Hematopoietic multipotent progenitor cell treated with erythropoietin and hydrocortisone succinate and interleukin-3 and kit ligand, for 4 days (in vitro differentiated cells): ENCODE measurements at places on chromosomes 1 and 21.
A peak's percentile ranks its signal among the peaks of the same experiment; 100 is the strongest.

DNA sequence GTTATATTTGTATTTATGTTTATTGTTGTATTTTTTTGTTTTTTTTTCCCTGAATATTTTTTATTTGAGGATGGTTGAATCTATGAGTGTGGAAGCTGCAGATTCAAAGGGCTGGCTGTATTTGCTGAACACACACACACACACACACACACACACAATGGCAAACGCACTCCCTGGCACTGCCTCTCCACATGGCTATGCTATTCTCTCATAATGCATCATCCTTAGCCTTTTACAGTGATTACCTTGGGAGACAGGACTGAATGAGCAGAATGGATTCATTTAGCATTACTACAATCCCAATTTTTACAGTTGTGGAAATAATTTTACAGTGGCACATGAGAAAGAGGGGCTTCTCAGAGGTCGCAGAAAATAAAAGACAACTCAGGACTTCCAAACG is 390.1 kb downstream of the PCP4 start:
- DNase-seq: no peak

DNA sequence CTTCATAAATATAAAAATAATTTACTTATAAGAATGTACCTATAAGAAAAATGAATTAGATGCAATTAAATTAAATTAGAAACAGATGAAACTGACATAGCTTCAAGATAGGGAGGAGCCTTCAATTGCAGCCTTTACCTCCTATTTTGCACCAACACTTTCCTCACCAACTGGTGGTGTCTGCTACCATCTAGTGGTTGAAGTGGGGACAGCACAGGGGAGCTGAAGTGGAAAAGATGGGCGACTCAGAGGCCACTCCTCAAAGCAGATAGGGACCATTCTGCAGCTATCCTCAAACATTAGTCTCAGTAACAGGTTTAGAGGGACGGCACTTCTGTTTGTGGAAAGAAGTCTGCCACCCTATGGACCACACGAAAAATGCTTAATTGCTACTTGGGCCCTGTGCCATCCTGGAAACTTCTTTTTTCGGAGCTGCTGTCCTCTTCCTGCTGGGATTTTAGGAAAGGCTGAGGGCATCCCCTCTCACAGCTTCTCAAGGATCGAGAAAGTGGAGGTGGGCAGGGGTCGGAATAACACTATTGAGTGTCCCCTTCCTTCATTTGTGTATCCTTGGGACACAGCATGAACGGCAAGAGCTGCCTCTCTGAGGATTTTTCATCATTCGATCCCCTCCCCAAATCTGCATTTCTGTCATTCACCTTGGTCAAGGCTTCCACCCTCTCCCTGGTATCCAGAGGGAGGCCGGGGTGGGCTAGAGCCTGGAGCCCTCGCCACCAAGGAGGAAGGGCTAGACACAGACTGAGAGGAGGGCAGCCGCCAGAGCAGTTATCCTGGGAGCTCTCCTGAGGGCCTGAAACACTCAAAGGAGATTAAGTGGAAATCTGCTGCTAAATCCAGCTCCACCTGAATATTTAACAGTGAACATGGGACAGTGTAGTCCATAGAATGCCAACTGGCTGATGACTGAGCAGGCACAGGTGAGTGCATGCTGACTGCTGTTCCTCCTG is 9.6 kb downstream of the PROK1 start:
- DNase-seq: peak; percentile 93

GRCh38 chr1:41348394-41348793 is 12.8 kb upstream of the FOXO6 start:
- DNase-seq: no peak

- peak; percentile 84 for DNase-seq
Observed at GRCh38 chr1:247487057-247487456, 29.2 kb upstream of the OR2B11 start.

DNA sequence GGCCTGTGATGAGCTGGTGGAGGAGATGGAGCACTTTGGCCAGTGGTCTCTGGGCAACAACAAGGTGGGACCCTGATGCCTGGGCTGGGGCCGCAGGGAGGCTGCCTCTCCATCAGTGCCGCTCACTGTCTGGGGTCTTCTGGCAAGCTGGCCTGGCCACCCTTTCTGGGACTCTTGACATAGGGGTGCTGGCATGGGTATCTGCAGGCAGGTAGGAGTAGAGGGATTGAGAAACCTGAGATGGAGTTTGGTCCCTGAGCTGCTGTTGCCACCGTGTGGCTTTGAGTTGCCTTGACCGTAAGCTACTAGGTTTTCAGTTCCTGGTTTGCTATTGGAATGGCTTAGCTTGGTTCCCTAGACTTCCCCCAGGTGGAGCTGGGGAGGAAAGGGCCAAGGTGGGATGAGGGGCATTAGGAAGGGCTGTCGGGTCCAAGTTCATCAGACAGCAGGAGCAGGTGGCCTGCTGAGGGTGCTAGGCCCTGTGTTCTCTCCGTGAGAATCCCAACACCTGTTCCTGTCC is 13.2 kb upstream of the MFN2 start:
- DNase-seq: peak; percentile 65

GRCh38 chr1:46492871-46493270 is 3.2 kb downstream of the DMBX1 start:
- no peak for DNase-seq

DNA sequence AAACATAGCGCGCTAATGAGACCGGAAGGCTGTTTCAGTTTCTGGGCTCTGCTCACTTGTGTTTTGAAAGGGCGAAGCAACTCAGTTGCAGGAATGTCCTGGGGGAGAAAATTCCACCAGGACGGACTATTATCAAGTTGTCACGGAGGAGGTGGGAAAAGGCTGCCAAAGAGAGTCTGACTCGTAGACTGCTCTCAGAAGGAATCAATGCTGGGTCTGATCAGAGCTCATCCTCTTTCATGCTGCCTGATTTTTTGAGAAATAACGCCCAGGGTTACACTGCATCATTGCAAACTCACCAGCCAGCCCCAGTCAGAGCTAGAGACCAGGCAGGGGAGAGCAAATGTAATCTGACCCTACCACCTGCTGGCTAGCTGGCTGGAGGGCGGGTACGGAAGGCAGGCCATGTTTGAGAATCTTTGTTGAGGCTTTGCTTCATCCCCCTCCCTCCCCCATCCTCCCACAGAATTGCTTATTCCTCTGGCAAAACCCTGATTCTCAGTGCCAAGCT is 36.4 kb upstream of the BCL9 start:
- DNase-seq: no peak

- peak; percentile 66 for DNase-seq
Observed at GRCh38 chr1:8660411-8660828, 157.0 kb downstream of the RERE start.

- no peak for DNase-seq
Observed at GRCh38 chr1:168897249-168897648, 168.2 kb upstream of the DPT start.

DNA sequence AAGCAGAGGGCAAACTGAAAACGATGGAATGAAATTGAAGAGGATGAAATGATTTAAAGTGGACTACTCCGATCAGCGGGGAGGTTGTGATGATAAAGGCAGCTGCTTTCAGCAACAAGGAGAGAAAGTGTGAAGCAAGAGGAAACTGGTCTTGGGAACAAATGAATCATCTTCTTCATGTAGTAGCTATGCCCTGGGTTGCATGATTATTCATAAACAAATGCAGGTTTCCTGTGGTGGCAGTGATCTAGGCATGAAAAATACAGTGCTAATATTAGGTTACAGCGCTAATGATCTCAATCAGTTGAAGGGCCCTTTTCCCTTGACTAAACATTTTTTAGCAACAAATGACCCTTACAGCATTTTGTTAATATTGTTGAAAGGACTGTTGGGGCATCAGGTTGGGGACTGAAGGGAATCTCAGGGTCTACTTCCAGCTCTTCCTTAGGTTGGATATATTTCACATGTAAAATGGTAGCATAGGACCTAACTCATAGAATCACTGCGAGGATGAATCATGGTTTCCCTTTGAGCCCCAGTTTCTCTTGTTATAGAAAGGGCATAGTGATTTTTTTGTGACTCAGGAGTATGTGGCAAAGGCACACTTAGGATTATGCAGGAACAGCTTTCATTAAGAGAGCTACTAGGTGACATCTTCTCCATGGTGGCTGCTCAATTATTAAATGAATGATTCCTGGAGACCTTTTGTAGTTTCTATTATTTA is 1.9 kb upstream of the ZFYVE9 start:
- peak; percentile 47 for DNase-seq

DNA sequence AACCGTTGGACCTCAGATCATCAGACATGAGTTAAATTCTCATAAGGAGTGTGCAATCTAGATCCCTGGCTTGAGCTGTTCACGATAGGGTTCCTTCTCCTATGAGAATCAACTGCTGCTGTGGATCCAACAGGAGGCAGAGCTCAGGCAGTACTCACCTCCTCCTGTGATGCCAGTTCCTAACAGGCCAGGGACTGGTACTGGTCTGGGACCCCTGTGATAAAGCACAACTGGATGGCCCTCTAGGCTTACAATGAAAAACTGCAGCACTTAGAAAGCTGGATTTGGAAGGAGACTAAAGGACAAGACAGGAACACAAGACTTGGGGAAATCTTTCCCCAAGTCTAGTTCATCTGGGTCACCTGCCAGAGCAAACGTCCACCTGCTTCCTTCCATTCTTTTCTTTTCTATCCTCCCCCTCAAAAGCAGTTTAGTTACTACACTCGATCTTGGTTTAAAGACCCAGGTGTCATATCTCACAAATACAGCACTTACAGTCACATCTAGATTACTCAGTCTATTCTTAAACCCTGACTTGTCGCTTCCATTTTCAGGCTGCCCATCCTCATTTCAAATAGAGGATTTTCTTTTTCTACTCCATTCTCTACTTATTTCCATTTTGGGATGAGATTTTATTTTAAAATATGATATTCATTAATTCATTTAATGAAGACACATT is 59.8 kb downstream of the PTPN14 start:
- no peak for DNase-seq

- DNase-seq: no peak
Observed at GRCh38 chr1:233998456-233998855, 94.0 kb downstream of the SLC35F3 start.

GRCh38 chr1:25197982-25198662 is 34.2 kb downstream of the SYF2 start:
- DNase-seq: peak; percentile 46

DNA sequence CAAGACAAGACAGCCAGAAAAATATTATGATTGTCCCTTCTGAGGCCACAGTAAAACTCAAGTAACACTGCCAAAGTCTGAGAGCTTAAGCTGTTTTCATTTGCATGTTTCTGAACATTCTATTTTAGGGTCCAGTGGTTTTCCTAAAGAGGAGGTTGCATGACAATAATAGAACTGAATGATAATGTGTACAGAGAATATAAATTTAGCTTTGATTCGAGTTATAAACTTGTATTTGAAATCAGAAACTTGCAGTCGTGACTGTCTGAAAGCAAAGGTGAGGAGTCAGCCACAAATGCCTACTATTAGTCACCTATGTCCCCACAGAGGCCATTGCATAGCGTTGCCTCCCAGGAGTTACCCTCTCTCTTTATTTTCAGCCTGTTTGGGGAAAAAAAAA is 363.1 kb upstream of the ADGRL2 start:
- DNase-seq: no peak
